ENCODE measurements at places on chromosomes 1 and 21.

DNA sequence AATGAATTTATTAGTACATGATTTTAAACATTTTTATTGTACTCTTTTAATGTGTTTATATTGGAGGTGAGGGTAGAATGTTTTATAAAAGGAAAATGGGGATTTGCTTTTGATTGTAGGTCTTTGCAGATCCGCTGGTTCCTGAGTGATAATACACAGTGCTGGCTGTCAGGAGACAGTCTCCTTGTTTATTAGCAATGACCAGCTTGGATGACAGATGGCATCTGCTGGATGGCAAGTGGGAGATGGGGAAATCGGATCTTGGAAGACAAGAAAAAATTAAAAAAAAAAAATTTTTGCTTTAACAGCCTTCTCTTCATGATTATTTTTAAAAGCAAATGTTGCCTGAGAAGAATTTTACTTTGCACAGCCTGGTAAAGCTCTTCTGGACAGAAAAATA is 4.4 kb upstream of the PHTF1 start:
- no peak for DNase-seq

GRCh38 chr1:167689567-167689920 is 32.2 kb upstream of the MPZL1 start:
- peak; percentile 74 for DNase-seq

- DNase-seq = peak; percentile 13
Measured at GRCh38 chr1:150366416-150367296, 2.7 kb downstream of the RPRD2 start.

DNA sequence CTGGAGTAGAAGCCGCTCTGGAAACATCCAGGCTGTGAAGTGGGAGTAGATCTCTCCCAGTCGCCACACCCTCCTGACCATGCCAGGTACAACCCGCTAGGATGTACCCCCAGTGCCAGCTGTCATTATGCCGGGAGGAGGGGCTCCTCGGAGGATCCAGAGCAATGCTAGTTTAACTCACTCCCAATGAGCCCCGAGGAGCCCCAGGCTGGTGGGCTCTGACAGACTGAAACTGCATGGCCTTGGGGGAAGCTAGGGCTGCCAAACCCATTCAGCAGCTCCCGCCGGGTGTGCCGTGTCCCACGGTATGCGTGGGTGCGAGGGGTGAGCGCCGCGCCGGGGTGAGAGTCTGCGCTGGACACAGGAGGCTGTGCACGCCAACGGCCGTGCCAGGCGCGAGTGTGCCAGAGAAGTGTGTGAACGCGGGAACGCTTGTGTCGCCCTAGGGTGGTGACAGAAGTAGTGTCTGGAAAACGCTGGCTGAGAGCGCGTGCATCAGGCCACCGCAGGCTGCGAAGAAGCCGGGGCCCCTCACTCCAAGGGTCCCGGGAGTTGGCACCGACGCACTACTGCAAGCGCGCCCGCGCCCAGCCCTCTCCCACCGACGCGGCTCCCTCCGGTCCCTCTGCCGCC is 177.1 kb upstream of the EDN2 start:
- peak; percentile 49 for DNase-seq

- DNase-seq = no peak
Measured at GRCh38 chr1:54008876-54009275, 9.1 kb downstream of the LDLRAD1 start.
